ENCODE measurements at places on chromosomes 1 and 21.
A peak's percentile ranks its signal among the peaks of the same experiment; 100 is the strongest.

DNA sequence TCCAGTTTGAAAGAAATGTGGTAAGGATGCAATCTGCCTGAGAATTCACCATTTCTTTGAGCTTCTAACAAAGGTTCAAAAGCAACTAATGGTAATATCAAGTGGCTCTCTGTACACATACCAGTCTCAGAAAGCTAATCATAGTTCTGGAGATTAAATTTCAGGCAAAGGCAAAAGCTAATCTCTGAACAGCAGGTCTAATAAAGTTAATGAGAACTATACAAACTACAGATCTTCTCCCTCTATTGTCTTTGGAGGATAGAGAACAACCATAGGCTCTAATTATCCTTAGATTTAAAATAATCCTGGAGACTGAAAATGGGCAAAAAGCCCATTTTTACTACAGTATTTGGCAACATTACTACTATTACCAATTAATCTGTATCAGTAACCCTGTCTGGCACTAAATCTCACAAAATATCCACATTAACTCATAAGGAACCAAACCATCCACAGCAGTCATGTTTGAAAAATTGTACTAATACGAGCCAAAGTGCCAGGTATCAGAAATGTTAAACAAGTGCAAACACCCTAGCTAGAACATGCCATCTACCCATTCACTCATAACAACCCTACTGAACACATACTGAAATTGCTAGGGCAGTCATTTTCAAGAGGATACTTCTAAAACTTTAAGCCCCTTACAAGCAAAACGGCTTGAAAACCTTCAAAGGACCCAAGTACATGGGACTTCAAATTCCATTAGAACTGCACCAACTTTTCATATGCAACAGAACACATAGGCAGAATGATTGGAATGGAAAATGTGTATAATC is 4.8 kb downstream of the DIPK1A start:
- no peak for DNase-seq

GRCh38 chr21:39221997-39222486 is 38.8 kb upstream of the PSMG1 start:
- DNase-seq: no peak

GRCh38 chr1:155884031-155884960 is 24.9 kb downstream of the SYT11 start:
- no peak for DNase-seq

- no peak for DNase-seq
Observed at GRCh38 chr21:34200288-34200905, 127.0 kb downstream of the MRPS6 start.

- DNase-seq: no peak
Observed at GRCh38 chr1:225044258-225044657, 114.8 kb downstream of the DNAH14 start.

GRCh38 chr1:245776694-245777332 is 622.0 kb downstream of the KIF26B start:
- DNase-seq: no peak

DNA sequence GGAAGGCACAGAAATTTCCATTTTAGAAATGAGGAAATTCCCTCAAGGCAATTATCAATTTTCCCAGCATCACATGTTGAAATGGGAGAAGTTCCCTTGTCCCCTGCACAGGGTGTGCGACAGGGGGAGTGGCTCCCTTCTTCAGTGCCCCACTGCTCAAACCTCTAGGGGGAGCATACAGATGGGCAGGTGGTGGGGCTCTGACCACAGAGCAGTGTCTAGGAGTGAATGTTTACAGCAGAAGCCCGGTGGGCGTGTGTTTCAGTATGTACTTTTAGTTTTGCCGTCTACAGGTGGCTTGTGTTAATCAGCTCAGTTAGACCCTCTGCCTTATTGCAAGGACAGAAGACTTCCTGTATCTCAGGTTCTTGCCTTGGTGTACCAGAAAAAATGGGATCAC is 493.7 kb upstream of the PLXNA2 start:
- no peak for DNase-seq

DNA sequence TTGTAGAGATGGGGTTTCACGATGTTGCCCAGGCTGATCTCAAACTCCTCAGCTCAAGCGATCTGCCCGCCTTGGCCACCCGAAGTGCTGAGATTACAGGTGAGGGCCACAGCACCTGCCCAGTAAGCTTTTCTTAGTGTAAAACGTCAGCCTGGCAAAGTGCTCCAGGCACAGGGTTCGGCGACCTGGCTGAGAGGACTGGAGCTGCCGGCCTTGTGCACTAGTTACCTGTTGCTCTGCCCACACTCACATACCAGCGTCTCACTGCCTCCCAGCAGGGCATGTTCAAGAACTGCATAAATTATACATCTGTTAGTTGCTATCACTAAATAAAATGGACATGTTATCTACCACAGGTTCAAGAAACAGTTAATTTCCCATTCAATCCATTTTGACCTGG is 55.2 kb downstream of the DEGS1 start:
- no peak for DNase-seq

- no peak for DNase-seq
Observed at GRCh38 chr1:193348091-193348768, 161.8 kb upstream of the B3GALT2 start.

- DNase-seq: no peak
Observed at GRCh38 chr1:198497326-198498102, 43.0 kb downstream of the ATP6V1G3 start.

DNA sequence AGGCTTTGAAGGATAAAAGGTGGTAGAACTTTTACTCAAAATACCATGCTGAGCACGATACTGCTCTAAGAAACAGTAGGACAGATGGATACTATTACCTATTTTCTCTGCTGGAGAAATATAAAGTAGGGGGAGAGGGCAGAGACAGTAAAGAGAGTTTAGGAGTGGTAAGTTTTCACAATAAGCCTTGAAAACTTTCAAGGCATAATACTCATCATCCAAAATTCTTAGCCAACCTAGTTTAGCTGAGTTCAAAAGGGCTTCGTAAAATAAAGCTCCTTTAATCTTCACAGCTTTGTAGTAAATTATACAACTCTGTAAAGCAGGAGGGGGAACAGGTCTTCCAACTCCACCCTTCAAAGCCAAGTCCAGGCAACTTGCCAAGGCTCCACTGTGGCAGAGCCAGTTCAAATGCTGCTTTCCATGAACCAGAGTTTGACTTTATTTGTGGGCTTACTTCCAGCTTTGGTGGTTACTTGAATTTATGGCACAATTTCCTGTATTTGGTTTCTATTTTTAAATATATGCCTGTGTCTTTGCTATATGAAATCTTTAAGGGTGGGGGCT is 15.5 kb downstream of the TEX38 start:
- no peak for DNase-seq

DNA sequence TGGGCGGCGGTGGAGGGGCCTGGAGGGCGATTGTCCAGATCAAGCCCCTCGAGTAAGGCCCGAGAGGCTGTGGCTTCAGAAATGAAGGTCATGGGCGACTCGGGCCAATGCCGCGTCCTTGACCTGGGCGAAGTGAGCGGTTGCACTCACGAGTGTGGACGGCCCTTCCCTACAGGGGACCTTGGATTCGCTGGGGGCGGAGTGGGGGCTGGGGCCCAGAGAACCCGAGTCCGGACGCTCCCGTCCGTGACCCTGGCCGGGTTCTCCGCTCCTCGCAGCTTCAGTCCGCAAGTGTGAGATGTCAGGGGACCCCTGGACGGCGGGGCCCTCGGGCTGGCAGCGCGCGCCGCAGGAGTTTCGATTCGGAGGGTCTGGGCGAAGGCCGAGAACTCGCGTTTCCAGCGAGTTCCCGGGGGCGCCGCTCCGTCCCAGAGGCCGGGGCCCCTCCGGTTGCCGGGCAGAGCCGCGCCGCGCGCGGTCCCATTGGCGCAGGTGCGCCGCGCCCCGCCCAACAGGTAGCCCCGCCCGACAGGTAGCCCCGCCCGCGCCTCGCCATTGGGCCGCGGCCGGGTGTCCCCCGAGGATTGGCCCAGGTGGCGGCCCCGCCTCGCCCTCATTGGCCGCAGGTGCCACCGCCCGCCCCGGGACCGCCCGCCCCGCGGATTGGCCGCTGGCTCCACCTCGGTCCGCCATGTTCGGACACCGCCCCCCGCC is at the start of gene PRKCZ:
Gene PRKCZ (plus strand): TSS at position 694 of the 714 bp plus-strand sequence. CDS start 220 bp downstream, outside the sequence.
- DNase-seq: peak; percentile 94

GRCh38 chr1:18673976-18674375 is 43.3 kb downstream of the PAX7 start:
- DNase-seq: no peak

GRCh38 chr1:106600626-106601025 is 455.8 kb upstream of the PRMT6 start:
- DNase-seq: no peak

DNA sequence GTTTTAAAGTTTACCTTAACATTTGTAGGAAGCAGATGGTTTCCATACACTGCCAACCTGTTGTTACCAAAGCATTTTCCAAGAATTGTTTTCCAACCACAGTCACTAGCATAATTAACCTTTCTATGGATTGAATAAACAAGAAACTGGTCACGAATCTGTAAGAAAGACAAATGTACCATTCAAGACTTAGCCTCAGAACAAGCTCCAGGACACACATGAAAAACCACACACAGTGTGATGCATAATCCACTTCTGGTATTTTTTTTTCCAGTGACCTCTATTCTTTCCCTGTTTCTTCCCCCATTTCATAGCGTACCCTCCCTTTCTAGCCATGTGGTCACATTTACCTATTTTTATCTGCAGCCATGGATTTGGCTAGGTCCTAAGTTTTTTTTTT is 29.6 kb upstream of the C1orf87 start:
- DNase-seq: no peak

- no peak for DNase-seq
Observed at GRCh38 chr1:3226701-3227350, 157.8 kb downstream of the PRDM16 start.

- no peak for DNase-seq
Observed at GRCh38 chr1:3384407-3384806, 70.1 kb upstream of the ARHGEF16 start.

GRCh38 chr1:33710967-33711366 is 152.9 kb upstream of the HMGB4 start:
- DNase-seq: no peak

DNA sequence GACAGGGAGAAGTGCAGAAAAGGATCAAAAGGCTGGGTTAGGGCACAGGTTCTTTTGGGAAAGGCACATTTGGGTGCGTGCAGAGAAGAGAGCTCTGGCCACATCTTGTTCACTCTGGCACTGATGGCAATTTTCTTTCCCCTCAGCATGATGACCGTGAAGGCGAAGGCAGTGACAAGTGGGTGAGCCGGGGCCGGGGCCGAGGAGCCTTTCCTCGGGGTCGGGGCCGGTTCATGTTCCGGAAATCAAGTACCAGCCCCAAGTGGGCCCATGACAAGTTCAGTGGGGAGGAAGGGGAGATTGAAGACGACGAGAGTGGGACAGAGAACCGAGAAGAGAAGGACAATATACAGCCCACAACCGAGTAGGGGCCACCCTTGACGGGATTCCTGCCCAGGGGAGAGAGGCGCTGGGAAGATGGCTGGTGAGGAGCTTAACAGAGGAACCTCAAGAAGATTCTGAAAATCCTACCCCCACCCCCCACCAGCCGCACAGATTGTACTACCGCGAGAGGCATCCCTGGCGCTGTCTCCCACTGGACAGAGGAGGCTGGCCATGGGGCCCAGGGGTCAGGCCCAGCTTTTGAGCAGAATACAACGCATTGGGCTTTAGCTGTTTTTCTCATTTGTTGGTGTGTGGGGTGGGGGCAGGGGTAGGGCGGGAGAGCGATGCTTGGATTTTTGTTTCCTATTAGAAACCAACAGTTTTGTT is 2.4 kb upstream of the SH3D21 start:
- DNase-seq: no peak

DNA sequence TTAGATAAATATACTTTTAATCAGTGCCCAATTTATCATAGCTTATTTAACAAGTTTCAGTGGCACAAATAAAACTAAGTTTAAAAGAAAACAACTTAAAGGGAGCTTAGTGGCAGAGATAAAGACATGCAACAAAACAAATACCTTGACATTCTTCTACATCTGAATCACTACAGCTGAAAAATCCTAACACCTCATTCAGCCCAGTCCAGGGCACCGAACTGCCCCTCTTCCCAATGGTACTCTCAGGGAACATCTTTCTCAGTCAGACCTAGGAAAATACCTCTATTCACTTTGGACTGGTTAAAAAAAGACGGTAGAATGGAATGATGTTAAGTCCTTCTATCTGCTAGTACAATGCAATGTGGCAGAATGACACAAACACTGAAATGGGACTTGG is 8.3 kb downstream of the OTUD7B start:
- DNase-seq: no peak

DNA sequence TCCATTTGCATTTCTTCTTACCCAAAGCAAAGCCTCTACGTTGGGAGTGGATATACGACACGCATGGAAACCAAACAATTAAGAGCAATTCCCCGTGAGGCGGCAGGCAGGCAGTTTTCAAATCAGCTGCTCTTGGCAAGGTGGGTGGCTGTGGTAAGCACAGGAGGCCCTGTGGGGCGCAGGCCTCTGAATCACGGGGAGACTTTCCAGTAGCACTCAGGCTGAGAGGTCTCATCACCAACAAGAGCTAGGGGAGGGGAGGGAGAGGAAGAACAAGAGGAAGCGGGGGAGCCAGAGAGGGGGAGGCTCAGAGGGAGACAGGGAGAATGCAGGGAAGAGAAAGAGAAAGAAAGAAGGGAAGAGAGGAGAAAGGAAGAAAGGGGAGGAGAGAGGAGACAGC is 56.4 kb downstream of the MT1HL1 start:
- no peak for DNase-seq

Measured in activated CD4-positive, alpha-beta T cell treated with anti-CD3 and anti-CD28 coated beads, Interleukin-2, amount 50 U/mL, for 1 hour (primary cell).